Stimulated activated CD8-positive, alpha-beta memory T cell treated with anti-CD3 and anti-CD28 coated beads, Interleukin-15, amount 100 ng/mL, for 24 hours (primary cell): ENCODE measurements at places on chromosomes 16 and 17.

DNA sequence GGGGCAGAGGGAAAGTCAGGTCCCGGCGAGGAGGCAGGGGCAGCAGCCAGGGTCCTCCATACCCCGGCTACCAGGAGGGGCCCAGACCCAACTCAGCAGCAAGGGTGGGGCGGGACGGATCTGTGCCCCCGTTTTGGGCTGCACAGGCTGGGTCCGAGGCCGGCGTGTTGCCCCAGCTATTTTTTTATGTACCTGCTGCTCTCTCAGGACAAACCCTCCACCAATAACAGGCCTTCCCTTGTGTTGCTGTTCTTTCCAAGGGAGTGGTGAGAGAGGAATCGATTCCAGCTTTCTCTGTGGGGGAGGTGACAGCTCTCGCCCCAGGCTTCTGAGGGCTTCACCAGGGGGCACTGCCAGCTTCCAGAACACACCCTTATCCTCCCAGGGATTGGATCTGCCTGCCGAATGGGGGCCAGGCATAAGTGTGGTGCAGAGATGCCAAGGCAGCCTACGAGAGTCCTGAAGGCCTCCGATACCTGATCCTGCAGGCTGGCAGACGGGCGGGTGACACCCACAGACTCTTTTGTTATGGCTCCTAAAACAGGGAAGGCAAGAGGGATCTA, 22.3 kb downstream of the RTN4RL1 start:
- DNase-seq: no peak

DNA sequence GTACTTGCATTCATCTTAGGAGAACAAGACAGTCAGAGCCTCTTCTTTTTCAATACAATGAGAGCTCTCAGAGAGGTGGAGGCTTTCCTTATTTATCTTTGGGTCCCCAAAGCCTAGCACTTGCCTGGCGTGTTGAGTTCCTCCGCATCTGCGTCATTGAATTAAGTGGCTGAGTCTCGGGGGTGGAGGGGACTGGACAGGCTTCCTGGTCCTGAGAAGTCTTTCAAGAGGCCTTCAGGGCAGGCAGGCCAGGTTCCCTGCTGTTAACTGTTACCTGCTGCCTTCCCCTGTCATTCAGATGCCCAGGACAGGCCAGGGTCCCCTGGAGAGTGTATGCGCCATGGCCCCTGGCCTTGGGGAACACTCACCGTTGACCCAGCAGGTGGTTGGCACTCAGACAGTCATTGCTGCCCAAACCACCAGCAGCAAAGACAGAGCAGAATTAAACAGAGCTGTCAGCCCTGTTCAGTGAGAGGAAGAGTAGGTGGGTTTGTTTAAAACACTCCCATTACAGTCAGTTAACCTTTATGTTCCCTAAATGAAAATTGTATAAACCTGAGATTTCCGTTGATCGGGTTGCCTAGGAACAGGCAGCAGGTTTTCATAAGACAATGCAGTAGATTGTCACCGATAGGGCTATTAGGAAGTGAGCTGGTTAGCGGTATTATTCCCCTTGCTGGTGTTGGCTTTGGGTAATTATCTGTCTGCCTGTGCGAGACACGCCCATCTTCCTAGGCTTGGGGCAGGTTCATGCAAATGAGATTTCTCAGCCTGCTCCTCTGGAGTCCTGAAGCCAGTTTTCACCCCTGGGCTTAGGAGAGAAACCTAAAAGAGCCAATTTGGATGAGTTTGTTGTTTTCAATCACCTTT, 132.7 kb downstream of the CCDC182 start:
- no peak for DNase-seq

- DNase-seq: no peak
Observed at GRCh38 chr17:71413935-71414334, 706.9 kb upstream of the SOX9 start.

DNA sequence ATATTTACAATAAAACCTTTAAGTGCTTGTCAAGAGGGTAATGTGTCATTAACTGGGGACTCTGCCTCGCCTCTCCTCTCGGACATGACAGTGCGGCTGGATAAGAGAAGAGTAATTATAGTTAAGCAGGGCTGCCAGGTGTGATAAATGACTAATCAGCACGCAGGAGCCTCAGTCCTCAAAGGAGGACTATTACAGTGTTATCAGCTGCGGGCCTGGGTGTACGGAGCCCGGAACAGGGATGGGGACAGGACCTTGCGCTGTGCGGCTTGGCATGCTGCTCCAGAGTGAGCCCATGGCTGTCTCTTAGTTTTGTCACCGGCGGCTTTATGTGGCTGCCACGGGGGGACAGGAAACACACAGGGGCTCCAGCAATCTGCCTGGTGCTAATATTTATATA, 607.2 kb downstream of the MAF start:
- no peak for DNase-seq

DNA sequence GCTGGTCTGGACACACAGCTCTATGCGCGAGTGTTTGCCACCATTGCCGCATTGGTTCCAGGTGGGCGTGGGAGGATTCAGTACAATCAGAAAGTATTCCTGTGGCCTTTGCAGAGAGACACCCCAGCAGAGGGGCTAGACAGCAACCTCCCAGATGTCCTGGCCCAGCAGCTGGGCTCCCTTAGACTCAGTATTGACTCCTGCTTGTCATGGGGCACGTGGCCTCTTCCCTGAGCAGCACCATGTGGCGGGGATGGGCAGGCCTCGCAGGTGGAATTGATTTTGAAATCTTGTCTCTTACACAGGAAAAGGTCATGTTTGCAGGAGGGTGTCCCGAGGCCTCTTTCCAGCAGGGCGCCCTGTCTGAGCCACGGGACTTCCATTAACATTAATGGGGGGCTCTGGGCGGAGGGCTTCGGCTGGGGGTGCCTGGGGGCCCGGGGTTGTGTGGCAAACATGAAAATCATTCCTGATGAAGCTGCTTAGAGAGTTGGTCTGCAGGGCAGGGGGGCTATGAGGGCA, 96.4 kb downstream of the C16orf78 start:
- DNase-seq: no peak

DNA sequence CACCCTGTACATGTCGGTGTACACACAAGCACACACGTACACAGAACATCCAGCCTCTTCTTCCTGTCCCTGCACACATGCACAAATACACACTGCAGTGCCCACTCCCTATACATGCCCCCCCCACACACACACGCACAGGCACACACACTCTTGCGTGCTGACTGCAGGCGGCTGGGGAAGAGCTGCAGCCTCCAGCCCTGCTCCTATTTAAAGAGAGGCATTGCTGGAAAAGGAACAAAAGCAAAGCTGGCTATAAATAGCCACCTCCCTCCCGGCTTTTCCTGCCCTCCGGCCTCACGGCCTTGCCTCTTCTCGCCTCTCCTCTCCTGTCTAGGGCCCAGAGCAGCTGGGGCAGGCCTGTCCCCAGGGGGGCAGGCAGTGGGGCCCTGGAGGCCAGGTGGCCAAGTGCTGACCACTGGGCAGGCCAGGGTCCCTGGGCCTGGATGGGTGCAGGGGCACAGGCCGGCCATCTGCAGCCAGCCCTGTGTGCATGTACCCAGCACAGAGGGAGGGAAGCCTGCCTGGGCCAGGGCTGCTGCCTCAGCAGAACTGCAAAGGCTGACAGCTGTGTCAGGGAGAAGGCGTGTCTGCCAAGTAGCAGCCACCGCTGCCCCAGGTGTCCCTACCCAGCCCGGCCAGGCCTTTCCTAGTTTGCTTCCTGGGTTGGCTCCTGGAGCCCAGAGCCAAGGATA, 25.4 kb downstream of the RTN4RL1 start:
- DNase-seq: no peak

DNA sequence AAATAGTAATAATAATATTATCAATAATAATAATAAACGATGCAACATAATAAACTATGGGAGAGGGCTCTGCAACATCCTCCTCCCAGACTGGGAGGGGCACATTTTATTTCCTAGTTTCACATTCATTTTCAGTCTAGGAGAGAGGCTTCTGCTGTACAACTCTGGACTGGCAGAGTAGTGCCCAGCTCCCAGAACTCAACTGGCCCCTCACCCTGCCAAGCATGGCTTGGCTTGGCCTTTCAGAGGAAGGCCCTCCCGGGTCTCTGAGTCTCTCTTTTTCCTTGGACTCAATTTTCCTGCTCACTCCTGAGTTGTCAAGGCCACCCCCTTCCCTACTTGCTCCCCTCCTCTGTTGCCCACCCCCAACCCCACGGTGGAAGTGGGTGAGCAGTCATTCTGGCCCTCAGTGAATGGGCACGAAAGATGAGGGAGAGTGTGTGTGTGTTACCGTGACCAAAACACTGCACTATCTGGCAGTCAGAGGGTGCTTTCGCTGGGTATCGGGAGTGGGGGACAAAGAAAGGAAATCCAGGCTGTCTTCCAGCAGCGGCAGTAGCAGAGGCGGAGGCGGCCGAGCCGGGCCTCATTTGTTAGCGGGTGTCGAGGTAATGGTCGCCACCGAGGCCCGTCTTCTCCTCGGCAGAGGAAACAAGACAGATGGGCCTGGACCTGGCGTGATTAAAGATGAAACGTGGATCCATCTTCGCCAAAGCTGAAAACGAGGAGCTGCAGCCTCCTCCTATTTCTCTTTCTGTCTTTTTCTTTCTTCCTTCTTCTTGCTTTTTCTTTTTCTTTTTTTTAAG, 2.3 kb downstream of the HOXB4 start:
- no peak for DNase-seq

DNA sequence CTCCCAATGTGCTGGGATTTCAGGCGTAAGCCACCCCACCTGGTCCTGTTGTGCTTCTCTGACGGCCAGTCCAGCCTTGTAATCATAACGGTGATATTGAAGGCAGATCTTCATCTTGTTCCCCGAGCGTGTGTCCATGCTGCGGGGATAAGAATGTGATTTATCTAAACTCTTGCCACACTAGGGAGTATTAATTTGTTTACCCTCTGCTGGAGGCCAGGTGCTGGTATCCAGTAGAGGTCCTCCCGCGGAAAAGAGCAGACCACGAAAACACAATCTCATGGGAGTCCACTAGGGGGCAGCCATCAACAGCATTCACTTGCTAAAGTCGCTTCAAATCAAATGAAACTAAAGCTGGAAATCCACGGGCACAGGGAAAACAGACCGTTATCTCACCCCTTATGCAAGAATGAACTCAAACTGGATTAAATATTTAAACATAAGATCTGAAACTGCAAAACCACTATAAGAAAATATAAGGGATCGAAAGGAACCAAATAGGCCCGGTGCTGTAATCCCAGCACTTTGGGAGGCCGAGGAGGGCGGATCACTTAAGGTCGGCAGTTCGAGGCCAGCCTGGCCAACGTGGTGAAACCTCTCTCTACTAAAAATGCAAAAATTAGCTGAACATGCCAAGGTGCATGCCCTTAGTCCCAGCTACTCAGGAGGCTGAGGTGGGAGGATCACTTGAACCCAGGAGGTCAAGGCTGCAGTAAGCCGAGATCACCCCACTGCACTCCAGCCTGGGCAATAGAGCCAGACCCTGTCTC, 22.3 kb upstream of the RBBP6 start:
- no peak for DNase-seq
